ENCODE measurements at places on chromosomes 1 and 21.

DNA sequence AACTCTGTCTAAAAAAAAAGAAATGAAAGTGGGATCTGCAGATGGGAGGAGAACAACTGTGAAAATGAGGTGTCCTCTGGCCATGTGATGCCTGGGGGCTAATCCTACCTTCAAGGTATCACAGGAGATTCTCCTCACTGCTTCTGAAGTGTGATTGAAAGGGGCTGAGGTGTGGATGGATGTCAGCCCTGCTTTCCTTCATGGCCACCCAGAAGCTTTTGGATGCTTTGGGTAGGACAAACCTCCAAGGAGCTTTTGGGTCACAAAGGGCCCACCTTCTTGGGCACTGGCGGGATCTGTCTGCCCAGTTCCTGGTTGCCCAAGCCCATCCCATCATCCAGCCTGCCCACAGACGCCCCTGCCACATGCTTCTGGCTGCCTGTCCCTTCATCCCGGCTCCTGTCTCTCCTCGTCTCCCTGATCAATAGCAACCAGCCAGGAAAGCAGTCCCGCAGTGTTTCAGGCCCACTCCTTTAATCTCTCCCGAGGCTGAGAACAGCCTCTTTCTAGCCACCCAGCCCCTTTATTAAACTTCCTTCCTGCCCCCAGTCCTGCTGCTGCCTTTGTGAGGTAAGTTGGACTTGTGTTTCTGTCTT lies 87.2 kb downstream of the MAN1C1 start:
- DNase-seq, result no peak

DNA sequence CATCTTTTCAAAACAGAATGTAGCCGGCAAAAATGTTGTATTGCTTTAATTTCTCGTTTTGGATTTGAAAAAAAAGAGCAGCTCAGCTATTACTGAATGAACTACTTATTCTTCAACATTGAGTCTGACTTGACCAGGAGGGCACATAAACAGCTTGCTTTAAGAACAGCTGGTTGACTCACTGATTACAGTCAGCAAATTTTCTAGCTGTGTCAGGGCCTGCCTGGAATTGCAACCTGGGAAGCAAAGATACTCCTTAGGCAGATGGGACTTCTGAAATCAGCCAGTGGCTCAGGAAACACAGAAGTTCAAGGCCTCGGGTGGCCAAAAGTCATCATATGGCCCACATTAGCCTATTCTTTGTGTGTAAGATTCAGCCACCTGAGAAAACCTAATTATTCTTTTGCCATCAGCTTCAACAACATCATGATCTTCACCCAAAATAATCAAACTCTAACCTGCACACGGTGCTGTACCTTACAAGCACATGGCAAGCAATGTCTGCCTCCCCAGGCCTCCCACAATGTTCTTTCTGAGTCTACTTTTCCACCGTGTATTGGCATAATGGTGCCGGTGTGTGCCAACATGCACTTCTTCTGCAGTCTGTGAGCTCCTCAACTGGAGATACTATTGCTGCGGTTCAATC lies 307.2 kb downstream of the HHIPL2 start:
- DNase-seq, result no peak

GRCh38 chr1:193486671-193487229 lies 300.3 kb upstream of the B3GALT2 start:
- DNase-seq, result no peak

DNA sequence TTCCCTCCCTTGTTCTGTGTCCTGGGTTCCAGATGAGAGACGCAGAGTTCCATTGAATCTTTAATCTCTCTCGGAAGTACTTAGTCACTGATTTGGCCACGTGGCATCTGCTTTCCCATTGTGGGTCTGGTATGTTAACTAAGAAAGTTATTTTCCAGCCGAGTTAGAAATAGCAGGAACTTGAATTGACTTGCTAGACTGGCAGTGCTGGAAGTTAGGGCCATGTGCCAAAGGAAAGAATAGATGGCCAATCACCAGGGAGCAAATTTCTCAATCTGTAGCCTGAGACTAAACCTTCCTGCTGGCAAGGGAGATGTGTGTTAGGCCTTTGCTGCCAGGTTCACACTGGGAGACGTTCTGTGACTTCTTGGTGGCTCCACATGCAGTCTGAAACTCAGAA lies 24.2 kb upstream of the SLFNL1 start:
- DNase-seq, result no peak

DNA sequence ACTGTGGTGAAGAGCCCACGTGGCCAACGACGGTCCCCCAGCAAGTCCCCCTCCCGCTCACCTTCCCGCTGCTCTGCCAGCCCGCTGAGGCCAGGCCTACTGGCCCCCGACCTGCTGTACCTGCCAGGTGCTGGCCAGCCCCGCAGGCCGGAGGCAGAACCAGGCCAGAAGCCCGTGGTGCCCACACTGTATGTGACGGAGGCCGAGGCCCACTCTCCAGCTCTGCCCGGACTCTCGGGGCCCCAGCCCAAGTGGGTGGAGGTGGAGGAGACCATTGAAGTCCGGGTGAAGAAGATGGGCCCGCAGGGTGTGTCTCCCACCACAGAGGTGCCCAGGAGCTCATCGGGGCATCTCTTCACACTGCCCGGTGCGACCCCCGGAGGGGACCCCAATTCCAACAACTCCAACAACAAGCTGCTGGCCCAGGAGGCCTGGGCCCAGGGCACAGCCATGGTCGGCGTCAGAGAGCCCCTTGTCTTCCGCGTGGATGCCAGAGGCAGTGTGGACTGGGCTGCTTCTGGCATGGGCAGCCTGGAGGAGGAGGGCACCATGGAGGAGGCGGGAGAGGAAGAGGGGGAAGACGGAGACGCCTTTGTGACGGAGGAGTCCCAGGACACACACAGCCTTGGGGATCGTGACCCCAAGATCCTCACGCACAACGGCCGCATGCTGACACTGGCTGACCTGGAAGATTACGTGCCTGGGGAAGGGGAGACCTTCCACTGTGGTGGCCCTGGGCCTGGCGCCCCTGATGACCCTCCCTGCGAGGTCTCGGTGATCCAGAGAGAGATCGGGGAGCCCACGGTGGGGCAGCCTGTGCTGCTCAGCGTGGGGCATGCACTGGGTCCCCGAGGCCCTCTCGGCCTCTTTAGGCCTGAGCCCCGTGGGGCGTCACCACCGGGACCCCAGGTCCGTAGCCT lies 46.8 kb downstream of the TRIM11 start:
- DNase-seq, result no peak

DNA sequence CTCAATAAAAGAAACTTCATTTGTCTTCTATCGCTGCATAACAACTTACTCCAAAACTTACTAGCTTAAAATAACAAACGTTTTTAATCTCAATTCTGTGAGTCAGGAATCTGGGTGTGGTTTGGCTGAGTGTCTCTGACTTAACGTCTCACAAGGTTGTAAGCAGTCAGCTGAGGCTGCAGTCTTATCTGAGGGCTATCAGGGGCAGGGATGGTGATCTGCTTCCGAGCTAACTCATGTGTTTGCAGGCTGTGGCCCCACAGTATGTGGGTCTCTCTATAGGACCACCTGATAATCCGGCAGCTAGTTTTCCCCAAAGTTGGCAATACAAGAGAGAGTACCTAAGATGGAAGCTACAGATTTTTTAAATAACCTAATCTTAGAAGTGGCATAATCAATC lies 234.2 kb upstream of the FGGY start:
- DNase-seq, result no peak

DNA sequence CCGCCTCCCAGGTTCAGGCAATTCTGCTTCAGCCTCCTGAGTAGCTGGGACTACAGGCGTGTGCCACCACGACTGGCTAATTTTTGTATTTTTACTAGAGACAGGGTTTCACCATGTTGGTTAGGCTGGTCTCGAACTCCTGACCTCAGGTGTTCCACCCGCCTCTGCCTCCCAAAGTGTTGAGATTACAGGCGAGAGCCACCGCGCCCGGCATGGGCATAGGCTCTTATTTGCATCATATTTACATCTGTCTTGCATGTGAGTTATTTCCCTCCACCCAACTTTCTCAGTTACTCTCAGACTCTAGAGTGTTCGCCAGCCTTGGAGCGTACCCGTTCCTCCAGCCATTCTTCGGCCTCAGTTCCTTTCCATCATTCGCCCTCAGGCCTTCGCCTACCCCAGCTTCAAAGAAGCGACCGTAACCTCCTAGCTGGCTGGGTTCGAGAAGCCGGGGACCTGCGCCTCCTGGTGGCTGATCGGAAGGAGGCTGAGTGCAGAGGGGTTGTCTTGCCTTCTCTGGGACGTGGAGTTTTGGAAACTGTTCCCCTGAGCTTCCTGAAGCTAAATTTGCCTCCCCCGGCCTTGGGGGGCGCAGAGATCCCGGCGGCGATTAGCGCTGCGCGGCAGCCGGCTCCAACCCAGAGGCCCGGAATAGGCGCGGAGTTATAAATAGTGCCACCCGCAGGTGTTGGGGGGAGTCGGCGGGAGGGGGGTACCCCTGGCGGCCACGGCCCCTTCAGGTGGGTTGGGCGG lies 3.6 kb upstream of the ZBTB7B start:
- DNase-seq, result peak; percentile 27

DNA sequence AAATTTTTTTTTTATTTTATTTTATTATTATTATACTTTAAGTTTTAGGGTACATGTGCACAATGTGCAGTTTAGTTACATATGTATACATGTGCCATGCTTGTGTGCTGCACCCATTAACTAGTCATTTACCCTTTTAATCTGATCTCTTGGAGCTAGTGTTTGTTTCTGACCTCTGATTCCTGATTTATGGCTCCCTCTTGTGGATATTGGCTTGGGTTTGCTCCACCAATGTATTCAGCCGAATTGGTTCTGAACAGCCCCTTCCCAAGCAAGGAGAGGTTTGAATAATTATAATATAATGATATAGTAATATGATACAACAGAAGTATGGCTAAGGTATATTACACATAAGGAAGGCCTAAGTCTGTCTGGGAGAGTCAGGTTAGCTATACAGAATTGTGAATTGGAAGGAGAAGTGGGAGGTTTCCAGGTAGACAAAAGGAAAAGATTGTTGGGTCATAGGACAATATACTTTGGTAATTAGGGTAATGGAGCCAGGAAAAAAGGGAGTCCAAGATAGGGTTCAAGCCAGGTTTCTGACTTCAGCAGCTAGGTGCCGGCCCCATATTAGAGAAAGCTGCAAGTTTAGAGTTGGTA lies 53.1 kb upstream of the HMCN1 start:
- DNase-seq, result peak; percentile 51

DNA sequence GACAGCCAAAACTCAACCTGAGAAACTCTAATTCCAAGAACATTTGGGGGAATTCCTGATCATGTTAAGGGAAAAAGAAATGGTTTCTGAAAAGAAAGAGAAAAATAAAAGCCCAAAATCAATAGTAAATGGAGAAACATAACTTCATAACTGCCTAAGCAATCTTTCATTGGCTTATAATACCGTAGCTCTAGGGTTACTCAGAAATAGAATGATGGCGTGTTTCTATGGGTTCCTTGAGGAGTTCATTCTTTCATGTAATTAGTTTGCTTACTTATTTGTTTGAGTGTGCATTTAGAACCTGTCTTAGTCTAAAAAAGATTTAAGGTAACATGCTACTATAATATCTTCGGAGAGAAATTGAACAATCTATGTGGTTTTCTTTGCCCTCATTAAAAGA lies 37.5 kb upstream of the FBXO28 start:
- no peak for DNase-seq

GRCh38 chr21:36097427-36098181 lies 27.8 kb downstream of the CBR1 start:
- no peak for DNase-seq
